Ascending aorta (tissue), 2 donors: ENCODE measurements at places on chromosomes 2 and 18.

- DNase-seq: no peak
Observed at GRCh38 chr2:180161415-180161814, 154.3 kb upstream of the CWC22 start.

DNA sequence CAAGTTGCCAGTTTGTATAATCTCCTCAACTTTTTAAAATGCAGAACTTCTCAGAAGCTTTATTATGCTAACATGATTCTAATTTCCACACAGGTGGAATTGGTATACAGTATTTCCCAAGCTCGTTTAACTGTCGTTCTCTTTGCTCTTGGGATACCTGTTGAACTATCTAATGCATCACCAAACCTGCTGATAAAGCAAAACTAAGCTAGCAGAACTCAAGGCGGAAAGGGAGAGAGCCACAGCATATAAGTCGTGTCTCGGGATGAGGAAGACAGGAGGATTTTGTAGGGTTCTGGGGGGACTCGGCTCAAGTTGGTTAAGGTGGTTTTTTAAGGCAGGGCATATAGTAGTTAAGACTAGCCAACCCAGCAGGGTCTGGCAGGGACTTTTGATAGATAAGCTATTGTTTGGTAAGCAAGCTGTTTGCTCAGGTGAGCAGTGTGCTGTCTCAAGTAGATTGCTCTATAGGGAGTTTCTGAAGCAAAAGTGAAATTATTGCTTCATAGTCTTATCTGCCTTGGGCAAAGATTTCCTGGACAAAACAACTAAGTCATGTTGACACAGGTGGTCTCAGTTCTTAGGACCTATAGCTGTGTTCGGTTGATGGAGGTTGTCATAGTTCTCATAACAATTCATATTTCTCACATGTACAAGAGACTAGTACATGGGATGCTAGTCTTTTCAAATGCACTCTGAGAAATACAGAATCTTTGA is 28.2 kb upstream of the CHRNA1 start:
- no peak for DNase-seq

DNA sequence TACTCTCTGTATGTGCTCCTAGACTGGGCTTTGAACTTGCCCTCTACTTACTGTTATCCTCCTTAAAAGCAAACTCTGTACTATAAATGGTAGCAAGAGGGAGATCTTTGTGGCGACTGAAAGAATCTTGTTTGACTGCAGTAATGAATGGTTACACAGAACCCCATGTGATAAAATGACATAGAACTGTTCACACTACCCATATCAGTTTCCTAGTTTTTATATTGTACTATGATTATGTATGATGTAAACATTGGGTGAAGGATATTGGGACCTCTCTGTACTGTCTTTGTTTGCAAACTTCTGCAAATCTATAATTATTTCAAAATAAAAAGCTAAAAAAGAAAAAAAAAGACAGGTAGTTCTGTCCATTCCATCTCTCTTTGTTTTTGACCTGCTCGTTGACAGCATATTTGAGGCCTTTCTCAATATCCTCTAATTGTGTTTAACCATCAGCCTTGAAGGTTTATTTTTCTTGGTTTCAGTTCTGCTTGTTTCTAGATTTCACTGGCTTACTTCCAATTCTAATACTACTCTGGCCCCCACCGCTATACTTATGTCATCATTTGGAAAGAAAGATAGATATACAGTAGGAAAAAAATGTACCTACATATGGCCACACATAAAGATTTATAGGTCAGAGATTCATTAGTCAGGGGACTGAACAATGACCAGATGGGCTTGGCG is 79.2 kb upstream of the MYO3B start:
- no peak for DNase-seq

DNA sequence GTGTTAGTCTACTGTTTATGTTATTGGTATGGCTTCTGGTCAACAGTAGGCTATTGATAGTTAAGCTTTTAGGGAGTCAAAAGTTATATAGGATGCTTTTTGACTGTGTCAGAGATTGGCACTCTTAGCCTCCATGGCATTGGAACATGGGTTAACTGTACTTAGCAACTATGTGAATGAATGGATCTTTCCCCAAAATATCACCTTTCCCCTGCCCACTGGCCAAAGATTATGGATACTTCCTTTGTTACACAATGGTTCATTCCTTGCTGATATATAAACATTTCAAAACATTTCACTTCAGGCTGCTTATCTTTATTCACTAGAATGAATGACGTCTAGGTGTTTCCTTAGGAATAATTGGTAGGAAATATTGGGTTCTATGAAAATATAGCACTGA is 62.1 kb upstream of the DOCK10 start:
- DNase-seq: no peak

DNA sequence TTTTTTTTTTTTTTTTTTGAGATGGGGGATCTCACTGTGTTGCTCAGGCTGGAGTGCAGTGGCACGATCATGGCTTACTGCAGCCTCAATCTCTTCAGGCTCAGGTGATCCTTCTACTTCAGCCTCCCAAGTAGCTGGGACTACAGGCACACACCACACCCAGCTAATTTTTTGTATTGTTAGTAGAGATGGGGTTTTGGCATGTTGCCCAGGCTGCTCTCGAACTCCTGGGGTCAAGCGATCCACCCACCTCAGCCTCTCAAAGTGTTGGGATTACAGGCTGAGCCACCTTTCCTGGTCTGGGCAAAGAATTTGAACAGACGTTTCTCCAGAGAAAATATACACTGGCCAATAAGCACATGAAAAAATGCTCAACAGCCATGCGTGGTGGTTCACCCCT is 2.9 kb upstream of the SNRNP200 start:
- no peak for DNase-seq

GRCh38 chr2:138474100-138474825 is 27.3 kb upstream of the SPOPL start:
- DNase-seq: no peak

GRCh38 chr2:205524656-205525055 is 157.6 kb upstream of the NRP2 start:
- DNase-seq: no peak

GRCh38 chr2:158729451-158729850 is 65.7 kb upstream of the DAPL1 start:
- no peak for DNase-seq

- DNase-seq: peak; percentile 58
Observed at GRCh38 chr2:91477731-91478672, 2786.5 kb downstream of the RPIA start.

DNA sequence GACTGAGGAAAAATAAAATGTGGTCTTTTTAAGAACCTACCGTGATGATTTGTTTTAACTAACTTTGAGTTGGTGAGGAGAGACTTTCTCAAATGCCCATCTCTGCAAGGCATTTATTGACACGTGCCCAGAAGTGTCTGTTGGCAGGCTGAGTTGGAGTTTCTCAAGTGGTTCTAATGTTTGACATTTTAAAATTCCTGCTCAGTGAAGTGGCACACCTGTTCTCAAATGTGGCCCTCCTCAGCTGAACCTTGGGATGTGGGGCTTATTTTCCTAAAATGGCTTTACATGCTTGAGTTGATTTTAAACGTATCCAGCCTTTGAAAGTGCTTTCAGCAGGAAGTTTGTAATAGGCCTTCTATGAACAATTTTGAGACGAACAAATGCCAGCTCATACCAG is 876 bp upstream of the CAVIN2 start:
- DNase-seq: no peak
